Iris pigment epithelial cell (primary cell): ENCODE measurements at places on chromosomes 4 and X.

DNA sequence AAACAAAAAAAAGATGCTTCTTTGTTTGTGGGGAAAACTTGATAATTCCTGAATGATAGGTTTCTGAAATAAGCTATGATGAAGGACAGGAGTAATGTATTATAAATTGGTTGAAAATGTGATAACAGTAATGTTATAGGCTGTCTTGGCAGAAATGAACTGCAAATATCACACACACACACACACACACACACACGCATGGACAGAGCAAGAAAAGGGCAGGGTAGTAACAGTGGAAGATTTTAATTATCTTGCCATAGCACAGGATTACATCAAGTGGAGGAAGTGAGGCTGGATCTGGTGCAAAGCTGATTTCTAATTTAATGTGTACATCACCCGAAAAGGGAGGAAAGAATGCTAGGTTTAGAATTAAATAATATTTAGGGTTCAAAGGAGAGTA, 97.5 kb upstream of the CXXC4 start:
- no peak for DNase-seq

DNA sequence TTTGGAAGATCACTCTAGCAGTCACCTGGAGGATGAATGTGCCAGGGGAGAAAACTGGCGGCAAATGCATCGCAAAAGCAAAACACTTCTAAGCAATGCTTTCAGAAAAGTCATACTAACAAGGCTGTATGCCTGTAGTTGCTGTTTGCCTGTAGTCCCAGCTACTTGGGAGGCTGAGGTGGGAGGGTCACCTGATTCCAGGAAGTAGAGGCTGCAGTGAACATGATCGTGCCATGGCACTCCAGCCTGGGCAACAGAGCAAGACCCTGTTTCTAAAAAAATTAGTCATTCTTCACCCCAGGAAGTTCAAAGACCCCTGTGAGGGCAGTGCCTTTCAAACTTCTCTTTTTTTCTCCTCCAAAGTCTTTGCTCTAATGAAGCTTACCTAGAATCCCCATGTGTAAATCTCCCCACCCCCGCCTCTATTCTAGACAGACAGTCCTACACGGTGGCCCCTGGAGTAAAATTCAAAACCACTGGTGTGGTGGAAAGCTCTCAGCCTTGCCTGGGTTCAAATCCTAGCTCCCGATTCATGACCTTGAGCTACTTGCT, 5.5 kb downstream of the SOWAHD start:
- no peak for DNase-seq

- no peak for DNase-seq
These were observed 262.2 kb upstream of the TTC29 start for GRCh38 chr4:147207911-147208310.

- peak; percentile 59 for DNase-seq
These were observed 8.3 kb upstream of the BCOR start for GRCh38 chrX:40105835-40106675.

DNA sequence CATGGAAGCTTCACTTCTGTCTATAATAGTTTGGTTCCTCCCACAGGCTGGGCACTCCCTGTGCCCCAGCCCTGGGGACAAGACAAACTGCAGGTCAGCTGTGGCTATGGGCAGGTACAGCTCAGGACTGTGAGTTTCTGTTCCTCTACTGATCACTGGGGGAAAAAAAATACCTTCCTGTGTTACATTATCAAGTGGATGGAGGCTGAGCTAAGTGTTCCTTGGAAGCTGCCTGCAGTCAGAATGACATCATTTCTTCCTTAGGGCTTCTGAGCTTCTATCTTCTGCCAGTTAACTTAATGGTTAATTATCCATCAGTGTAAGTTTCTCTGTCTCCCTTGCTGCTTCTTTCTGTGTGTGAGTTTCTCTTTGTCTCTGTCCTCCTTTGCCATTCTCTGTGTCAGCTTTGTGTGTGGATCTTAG, 4.6 kb downstream of the RAB33A start:
- DNase-seq: peak; percentile 14
